ENCODE measurements at places on chromosomes 13 and 19. TPM values are rescaled to one million over a fixed set of nuclear protein-coding genes. Genes with fewer than 3 reads are reported as not detected.

DNA sequence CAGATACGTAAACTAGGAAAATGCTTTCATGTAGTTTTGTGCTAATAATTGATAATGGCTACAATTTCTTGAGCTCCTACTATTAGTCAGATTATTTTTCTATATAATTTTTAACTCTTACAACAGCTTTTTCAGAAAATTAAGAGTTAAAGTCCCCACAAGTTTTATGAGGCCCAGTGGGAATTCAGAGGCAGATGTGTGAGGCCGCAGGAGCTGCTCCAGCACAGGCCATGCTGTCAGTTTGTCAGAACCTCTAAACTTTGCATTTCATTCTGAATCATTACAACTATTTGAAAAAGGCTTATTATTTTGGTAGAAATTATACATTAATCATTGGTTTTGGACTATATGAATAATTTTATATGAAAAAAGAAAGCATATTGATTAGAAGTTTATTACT is 370.8 kb downstream of the MYO16 start:
- no peak for DNase-seq

DNA sequence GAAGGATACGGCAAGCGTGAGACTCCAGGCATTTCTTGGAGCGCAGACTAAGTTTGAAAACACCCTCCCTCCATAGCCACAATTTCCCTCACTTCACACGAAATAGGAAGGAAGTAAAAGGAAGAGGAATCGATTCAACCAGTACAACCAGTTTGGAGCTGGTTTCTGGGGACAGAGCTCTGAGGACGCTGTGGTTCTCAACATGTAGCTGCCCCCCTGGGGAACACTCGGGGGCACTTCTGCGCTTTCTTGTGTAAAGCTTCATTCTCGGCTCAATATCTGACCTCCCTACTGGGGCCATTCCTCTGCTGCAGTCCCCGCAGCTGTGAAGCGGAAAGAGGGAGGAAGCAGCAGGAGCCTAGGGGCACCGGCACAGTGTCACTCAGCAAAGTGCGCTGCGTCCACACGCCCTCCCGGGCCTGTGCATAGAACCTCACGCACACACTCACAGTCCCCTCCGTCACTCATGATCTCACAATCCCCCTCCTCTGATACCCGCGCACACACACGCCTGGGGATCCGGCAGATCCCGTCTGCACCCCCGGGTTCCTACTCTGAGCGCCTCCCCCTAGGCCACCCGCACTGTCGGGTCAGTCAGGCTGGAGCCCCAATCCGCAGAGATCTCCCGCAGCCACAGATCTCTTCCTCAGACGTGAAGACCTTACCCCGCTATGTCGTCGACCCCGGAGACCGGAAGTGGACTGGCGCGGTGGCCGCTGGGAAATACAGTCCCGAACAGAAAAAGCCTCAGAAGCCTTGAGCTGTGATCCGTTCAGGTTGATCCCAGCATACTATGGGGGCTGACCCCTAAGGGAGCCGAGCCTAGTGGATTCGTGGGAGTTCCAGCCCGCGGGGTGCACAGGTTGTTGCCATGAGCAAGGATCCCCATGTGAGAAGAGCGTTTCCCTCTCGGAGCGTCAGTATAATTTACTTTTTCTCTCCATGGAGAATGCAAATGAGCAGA is at the start of gene ZNF780A:
TSS of gene ZNF780A (minus strand) at position 703 of the 964 bp plus-strand sequence. CDS start 6,190 bp downstream, outside the sequence.
- peak; percentile 95 for DNase-seq

DNA sequence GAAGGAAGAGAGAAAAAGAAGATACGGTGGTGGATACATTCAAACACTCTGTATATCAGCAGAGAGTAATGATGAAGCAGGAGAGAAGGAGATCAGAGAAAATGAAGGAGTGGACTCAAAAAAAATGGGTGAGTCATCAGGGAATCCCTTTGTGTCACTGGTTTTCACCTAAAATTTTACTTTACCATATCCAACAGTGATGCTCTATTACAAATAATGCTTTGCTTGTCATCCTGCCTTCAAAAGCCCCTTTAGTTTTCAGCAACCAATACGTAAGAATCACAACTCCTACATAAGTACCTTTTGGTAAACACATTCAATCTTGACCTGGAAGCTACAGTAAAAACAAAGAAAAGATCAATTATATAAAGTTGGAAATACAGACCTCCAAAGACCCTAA is 88.8 kb downstream of the ENOX1 start:
- DNase-seq, result no peak

DNA sequence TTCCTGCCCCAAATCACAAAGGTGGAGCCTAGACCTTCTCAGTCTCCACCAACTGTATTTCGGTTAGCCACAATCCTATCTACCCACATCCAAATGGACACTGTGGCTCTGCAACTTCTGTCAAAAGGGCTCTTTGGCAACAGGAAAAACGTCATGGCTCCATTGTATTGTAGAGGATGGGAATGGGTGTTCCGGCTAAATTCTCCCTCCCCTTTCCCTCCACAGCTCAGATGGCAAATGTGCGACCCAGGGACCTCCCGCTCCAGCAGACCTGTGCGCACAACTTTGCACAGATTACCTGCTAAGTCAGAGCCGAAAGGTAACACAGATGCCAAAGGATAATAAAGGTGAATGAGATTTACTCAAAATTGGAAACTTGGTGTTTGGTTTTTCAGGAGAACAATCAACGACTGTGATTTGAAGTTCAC is 968 bp upstream of the KL start:
- no peak for DNase-seq

TPTE2 gene
- total RNA-seq, result not detected

All from colonic mucosa (tissue), 4 donors.